Hematopoietic multipotent progenitor cell treated with erythropoietin and hydrocortisone succinate and interleukin-3 and kit ligand, for 4 days (in vitro differentiated cells): ENCODE measurements at places on chromosomes 5 and 9.

DNA sequence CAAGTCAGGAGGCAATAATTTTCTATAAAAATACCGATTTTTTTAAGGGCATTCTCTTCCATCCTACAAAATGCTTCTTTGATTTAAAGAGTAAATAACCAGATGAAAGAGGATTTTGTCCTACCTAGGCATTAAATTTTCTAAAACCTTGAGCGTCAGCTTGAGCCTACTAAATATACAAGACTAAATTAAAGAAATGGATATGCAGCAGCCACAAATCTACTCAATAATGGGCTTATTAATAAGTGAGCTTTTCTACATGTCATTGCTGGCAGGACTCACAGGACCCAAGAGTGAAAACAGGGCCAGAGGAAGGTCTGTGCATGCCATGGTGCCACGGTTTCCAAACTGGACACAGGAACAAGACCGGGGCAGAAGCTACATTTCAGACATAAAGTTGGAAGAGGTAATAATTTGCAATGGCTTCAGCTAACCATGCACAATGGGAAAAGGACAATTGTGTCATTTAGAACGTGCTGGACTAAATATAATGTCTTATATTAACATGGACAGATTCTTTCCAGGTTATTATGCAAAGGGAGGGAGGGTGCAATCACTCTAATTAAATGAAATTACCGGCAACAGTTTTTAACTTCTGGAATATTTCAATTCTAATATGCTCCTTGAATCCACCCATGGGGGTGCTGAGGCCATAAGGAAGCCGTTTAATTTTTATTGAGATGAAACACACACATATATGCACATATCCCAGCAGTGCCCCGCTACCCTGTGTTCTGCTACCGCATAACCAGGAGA is 5.2 kb downstream of the WHRN start:
- DNase-seq = no peak

GRCh38 chr9:121538221-121538620 is 38.6 kb upstream of the GGTA1 start:
- peak; percentile 71 for DNase-seq

DNA sequence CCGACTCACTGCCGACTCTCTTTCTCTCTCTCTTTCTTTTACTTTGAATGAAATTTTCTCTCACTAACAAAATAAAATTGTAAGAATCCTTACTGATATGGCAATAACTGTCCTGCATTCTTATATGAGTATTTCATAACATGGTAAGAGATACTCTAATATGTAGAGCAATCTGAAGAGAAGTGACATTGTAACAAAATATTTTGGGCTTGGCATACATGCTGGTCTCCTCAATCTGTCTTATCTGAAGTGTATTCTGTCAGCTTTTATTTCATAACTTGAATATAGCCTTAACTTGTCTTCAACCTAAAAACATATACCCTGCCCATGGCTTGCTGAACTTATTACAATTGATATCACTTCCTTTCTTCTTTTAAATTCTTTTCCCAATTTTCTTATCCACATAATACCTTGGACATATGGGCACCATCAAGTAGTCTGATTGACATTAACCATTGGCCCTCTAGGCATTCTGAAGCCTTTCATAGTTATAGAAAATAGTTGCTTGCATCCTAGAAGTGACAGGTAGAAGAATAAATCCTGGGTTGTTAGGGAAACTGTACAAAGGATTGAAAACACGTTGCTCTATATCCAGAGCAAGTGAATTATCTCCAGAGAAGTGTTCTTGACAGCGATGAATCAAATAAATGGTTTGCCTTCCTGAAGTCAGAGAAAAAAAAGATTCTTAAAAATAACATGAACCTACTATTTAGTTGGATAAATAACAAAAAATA is 537.6 kb upstream of the TYRP1 start:
- DNase-seq = no peak

DNA sequence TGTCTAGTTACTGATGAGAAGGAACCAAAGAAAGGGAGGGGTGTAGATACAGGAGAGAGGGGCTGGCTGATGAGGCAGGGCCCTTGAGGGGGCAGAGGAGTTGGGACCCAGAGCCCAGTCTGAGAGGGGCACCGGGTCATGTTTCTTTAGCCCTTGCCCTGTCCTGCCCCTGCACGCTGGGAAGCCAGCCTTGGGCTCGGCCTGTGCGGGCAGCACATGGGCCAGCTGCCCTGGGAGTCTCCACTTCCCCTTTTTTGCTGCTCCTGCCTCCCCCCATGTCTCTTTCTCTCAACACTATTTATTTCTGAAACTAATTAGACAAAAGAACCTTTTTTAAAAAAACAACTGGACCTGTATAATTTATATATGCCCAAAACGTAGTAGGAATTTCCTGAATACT is 20.5 kb downstream of the MVB12B start:
- peak; percentile 70 for DNase-seq

GRCh38 chr5:177357459-177358351 is at the start of gene RGS14:
Gene RGS14 (plus strand): TSS chr5:177357924. CDS start chr5:177358025, 101 bp downstream.
- peak; percentile 97 for DNase-seq

DNA sequence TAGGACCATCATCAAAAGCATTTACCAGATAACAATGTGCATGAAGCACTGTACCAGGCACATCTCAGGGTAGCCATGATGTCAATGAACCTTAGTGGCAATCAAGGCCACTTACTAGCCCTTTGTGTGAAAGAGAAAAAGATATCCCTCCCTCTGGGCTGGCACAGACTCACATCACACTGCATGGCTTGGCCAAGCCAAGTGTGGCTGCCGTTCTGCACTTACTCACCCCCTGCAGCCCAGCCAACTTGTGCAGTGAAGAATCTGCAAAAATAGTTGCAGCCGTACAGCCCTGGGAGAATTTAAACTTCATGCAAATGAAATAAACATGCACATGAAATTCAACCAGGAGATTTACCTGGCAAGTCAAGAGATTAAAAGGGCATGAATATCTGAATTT is 333.5 kb downstream of the DEPDC1B start:
- no peak for DNase-seq

- no peak for DNase-seq
These were observed 68.8 kb downstream of the ZNF608 start for GRCh38 chr5:124677374-124678351.
